ENCODE measurements at places on chromosomes 11 and 22. TPM values are rescaled to one million over a fixed set of nuclear protein-coding genes. Genes with fewer than 3 reads are reported as not detected.

- no peak for DNase-seq
Observed at GRCh38 chr11:118272001-118272400, 7.9 kb upstream of the MPZL2 start.

DNA sequence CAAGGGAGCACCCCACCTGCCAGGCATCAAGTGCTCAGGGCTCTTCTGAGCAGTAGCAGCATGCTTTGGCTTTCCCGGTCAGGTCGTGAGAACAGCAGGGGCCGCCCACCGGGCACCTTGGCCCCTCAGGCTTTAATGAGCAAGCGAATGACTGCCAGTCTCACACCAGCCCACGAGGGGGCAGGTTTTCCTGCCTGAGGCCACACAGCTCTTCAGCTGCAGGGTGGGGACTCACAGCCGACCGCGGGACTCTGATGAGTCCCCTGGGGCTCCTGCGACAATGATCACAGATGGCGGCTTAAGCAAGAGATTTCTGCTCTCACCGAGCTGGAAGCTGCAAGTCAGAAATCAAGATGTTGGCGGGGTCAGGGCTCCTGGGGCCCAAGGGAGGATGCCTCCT lies 14.3 kb upstream of the FGF19 start:
- peak; percentile 31 for DNase-seq

GRCh38 chr11:115141231-115142114 lies 362.7 kb downstream of the CADM1 start:
- no peak for DNase-seq

Gene OR4A16
- not detected for total RNA-seq

DNA sequence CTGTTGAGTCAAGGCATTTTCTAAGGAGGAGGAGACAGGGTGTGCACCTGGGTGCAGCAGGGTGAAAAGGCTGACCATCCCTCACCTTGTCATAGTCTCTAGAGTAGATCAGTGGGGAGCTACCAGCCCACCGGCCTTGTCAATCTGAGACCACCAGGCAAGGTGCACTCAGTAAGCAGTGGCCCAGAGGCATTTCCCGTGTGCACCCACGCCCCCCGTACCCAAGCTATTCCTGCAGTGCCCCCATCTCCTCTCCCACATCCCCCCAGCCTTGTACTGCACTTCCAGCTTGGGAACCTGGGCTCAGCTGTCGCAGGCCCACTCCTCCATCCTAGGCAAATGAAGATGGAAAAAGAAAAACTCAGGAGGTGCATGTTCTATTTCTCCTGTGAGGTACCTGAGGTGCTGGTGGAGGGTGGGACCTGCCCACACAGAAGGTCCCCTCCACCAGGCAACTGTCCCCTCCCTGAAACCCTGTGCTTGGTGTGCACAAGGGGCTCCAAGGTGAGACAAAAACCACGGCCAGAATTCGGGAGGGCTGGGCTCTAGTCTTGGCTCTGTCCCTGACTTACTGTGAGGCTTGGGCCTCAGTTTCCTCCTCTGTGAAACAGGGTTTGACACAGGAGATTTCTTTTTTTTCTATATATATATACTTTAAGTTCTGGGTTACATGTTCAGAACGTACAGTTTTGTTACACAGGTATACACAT lies 8.4 kb downstream of the P2RY2 start:
- no peak for DNase-seq

Gene LUZP2
- total RNA-seq: not detected

Gene MGAT3
- total RNA-seq: 1.3 TPM

Gene ASRGL1
- total RNA-seq: 19.9 TPM

DNA sequence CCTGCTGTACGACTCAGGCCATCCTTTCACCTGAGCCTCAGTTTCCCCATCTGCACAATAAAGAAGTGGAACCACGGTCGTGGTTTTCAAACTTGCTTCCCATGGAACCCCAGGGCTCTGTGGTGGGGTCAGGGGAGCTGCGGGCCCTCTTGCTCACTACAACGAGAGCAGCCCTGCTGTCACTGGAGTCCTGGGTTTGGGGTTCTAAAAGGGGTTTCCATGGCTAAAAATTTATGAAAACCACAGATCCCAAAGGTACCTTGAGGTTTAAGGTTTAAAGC lies 45.4 kb upstream of the CARS1 start:
- no peak for DNase-seq

Gene HMOX1
- 17.3 TPM for total RNA-seq

GRCh38 chr11:122656631-122657101 lies 1.1 kb downstream of the UBASH3B start:
- peak; percentile 18 for DNase-seq

Gene CEND1
- total RNA-seq: not detected

Gene YIF1A
- 86.1 TPM for total RNA-seq

Gene OR10A2
- not detected for total RNA-seq

GRCh38 chr22:35203583-35203982 lies 53.7 kb upstream of the HMGXB4 start:
- DNase-seq: no peak

Gene TMPRSS6
- total RNA-seq: not detected

GRCh38 chr11:45052361-45052760 lies 94.1 kb upstream of the PRDM11 start:
- DNase-seq: no peak

Gene PATE2
- not detected for total RNA-seq

Gene RPUSD4
- 16.8 TPM for total RNA-seq

Gene GTPBP1
- total RNA-seq: 16.1 TPM

Gene ANGPTL5
- total RNA-seq: not detected

DNA sequence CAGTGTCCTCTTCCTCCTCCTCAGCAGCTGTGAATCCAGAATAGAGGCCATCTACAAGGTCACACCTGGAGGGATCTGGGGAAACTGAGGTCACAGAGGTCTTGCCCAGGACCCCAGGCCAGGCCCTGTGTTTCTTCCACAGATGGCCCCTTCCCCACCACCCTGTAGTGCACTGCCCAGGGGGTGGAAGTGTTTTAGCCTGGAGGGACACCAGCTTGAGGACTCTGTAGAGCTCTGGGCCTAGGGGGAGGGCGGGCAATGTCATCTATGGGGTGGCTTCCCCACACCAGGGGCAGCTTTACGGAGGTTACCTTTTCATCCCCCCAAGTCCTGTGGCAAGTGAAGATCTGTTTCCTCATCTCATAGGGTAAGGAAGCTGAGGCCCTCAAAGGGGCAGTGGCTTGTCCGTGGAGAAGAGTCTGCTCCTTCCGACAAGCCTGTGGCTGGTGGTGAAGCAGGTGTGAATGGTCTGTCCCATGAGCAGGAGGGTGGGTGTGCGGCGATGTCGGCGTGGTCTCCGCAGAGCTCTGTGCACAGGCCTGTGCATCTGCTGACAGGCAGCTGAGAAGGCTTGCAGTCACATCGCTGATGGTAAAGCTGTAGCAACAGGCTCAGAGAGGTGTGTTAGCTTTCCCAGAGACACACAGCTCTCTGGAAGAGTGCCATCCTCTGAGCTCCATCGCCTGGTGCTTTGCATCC lies 74.1 kb upstream of the WNT7B start:
- DNase-seq: no peak

GRCh38 chr11:88651556-88651955 lies 314.0 kb upstream of the CTSC start:
- no peak for DNase-seq

- no peak for DNase-seq
Observed at GRCh38 chr11:43376065-43376464, 17.3 kb downstream of the TTC17 start.

DNA sequence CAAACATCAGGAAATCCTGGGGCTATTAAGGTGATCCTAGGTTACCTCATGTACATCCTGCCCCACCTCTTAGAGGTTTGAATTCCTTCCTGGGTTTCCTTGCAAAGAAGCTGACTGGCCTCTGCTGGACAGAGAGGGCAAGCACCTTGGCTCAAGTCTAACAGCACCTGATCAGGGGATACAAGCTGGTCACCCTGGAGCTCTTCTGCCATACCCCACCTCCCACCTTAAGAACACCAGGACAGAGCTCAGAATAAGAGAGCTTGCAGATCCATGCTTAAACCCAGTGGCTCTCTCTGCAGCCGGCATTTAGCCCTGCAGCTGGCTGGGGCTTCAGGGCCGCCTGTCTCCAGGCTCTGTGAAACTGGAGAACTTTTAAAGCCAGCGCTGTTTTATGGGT lies 386.6 kb upstream of the NARS2 start:
- no peak for DNase-seq

DNA sequence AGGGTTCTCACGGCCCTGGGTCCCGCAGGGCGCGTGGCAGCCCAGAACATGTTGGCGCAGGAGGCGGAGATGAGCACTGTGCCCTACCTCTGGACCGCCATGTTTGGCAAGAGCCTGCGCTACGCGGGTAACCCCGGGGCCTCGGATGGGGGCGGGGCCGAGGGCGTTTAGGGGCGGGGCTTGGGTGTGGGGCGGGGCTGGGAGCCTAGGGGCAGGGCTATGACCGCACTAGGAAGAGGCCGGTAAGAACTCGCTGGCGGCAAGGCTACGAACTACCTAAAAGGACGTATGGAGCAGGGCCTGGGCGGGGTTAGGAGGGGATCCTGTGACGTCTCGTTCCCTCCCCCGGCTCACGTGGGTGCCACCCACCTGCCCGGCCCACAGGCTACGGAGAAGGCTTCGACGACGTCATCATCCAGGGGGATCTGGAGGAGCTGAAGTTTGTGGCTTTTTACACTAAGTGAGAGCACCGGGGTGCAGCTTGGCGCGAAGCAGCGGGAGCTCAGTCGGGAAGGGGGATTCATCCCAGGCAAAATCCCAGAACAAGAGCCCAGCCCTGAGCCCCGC lies 2.8 kb upstream of the LZTR1 start:
- DNase-seq: no peak

Gene CCDC188
- not detected for total RNA-seq

GRCh38 chr11:98766903-98767302 lies 253.8 kb upstream of the CNTN5 start:
- peak; percentile 1 for DNase-seq

Gene NPAS4
- total RNA-seq: not detected

DNA sequence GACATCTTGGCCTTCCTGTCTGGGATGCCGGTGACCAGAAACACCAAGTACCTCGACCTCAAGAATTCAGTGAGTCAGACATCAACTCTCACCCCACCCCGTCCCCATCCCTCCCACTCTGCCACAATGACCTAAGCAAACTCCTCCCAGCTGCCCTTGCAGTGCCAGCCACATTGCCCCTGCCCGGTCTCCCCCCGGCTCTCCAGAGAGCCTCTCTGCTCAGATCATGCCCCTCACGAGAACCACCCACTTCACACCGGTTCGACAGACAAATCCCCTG lies 23.6 kb upstream of the MYRF start:
- peak; percentile 90 for DNase-seq

DNA sequence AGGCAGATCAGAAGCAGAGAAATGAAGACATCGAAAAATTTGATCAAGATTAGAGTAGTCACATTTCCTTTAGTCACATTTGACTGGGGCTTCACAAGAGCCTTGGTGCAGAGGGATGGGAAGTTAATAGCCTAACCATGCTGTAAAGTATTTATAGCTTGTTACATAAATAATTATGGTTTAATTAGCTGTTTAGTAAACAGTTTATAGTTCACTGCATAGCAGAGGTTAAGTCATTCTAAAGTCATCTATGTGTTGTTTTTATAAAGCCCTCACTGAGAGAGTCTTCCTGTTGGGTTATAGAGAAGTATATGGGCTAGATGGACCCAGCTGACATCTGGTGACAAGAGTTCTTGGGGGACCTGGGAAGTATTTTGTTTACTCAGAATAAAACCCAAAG lies 47.1 kb downstream of the INSC start:
- DNase-seq: no peak

- DNase-seq: no peak
Observed at GRCh38 chr11:2149460-2149859, 10.3 kb upstream of the IGF2 start.

GRCh38 chr11:115617767-115618166 lies 113.6 kb upstream of the CADM1 start:
- no peak for DNase-seq

Gene RASSF10
- total RNA-seq: not detected

- peak; percentile 47 for DNase-seq
Observed at GRCh38 chr11:94776351-94777321, 8.5 kb downstream of the AMOTL1 start.

Gene TSKU
- 41.5 TPM for total RNA-seq

GRCh38 chr11:1556278-1556902 lies 15.7 kb downstream of the DUSP8 start:
- DNase-seq: no peak

GRCh38 chr11:2293531-2293971 lies 8.2 kb downstream of the C11orf21 start:
- DNase-seq: no peak

DNA sequence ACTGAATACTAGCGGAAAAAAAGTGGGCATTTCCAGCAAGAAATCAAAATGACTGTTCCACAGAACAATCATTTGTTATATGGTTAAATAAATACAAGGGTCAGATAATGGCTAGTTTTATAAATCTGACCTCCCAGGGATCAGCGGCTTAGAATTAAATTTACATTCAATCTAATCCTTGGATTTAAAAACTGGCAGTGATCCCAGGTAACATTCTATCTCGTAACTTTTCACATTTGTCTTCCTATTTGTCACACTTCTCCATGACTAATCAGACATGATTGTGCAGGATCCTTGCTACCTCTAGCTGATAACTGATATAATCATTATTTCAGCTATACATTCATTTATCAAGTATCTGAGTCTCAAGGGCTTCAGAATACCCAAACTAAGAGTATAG lies 2.9 kb upstream of the MMP3 start:
- DNase-seq: peak; percentile 60

Gene OR56A1
- not detected for total RNA-seq

Gene CD3D
- not detected for total RNA-seq

DNA sequence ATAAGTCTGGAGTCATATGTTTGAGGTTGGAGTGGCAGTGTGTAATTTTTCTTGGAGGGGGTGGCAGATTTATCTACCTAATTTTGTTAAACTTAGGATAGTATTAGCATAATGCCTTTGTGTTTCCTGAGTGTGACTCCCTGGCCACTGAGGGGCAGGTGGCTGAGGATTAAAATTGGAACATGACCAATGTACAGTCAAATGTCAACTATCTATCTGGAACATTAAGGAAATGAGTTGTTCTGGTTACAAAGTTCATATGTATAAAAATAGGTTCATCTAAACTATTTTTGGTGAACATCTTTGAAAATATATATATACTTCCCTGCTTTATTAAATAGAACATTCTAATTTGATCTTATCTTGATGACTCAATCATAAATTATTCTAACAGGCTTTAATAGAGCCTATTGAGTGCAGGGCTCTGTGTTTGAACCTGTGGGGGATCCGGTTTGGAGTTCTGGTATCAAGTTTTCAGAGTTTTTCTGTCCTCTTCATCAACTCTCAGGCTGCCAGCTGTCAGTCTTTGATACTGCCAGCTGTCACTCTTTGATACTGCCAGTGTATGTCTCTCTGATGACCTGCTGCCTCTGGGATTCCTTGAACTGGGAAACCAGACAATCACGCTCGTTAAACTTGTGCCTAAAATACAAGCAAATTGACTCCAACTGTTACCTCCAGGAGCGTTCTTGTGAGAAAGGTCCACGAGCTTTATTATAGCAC lies 309.6 kb downstream of the METTL15 start:
- DNase-seq: no peak

Gene SYNGR1
- 2.9 TPM for total RNA-seq

GRCh38 chr11:71336176-71336995 lies 84.0 kb upstream of the SHANK2 start:
- DNase-seq: no peak

- DNase-seq: no peak
Observed at GRCh38 chr22:49951000-49951677, 9.4 kb upstream of the PIM3 start.

Measured in A172 (cell line).